ENCODE measurements at places on chromosomes 11 and 22. TPM values are rescaled to one million over a fixed set of nuclear protein-coding genes. Genes with fewer than 3 reads are reported as not detected.

Gene WNT7B
- total RNA-seq, result 0.29 TPM

Gene NLRX1
- total RNA-seq, result 17.7 TPM

Gene CRYBB2
- total RNA-seq, result not detected

Gene HBB
- total RNA-seq, result not detected

Gene NXPE1
- not detected for total RNA-seq

Gene USP2
- total RNA-seq, result not detected

Gene LGALS1
- total RNA-seq, result 4,931 TPM

Gene PAMR1
- 223 TPM for total RNA-seq

Gene LRP4
- 5.5 TPM for total RNA-seq

Gene CARD16
- 6.5 TPM for total RNA-seq

Gene KRTAP5-1
- not detected for total RNA-seq

Gene HTR3A
- total RNA-seq, result not detected

Gene UBQLN3
- total RNA-seq, result 0.24 TPM

Gene DMC1
- 0.10 TPM for total RNA-seq
